NCI-H2081 treated with DMSO at 0.1 percent for 48 hours (cell line): ENCODE measurements at places on chromosomes 12 and 14.

- DNase-seq = no peak
Observed at GRCh38 chr12:105443802-105444652, 113.5 kb downstream of the C12orf75 start.

- DNase-seq = no peak
Observed at GRCh38 chr14:95341564-95341963, 21.9 kb upstream of the CLMN start.

DNA sequence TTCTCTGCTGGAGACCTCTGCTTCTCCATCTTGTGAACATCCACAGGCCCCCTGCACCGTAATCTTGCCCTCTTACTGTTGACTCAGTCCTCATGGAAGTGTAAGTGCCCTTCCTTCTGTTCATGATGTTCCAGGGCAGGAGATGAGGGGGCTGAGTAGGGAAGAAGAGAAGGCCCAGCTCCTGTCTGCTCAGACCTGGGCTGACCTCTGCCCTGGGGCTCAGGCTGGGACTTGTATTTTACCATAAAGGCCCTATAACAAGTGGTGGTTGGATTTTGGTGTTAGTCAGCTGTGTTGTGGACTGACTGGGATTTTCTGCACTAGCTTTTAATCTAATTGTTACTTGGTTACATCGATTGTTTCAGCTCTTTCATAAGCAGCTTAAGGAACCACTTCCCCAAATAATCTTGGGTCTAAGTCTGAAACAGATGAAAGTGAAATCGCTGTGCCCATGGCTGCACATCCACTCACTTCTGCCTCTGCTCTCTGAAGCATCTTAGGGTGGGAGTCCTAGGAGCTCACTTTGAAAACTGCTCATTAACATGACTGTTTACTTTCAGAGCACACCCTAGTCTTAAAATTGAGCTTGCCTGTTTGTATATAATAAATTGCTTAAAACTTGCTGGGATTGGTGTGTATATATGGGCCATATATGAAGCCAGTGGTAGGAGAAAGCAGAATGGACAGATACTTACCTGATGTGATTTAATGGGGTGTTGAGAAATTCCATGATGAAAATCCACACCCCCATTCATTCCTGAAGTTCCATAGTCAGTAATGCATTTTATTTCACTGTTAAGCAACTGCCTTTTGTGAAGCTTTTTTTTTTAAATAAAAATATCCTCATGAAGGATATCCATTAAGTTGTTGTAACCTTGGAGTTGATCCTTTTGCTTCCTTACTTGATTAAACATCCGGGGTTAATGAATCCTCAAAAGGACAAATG is 17.7 kb downstream of the C12orf71 start:
- DNase-seq = no peak

DNA sequence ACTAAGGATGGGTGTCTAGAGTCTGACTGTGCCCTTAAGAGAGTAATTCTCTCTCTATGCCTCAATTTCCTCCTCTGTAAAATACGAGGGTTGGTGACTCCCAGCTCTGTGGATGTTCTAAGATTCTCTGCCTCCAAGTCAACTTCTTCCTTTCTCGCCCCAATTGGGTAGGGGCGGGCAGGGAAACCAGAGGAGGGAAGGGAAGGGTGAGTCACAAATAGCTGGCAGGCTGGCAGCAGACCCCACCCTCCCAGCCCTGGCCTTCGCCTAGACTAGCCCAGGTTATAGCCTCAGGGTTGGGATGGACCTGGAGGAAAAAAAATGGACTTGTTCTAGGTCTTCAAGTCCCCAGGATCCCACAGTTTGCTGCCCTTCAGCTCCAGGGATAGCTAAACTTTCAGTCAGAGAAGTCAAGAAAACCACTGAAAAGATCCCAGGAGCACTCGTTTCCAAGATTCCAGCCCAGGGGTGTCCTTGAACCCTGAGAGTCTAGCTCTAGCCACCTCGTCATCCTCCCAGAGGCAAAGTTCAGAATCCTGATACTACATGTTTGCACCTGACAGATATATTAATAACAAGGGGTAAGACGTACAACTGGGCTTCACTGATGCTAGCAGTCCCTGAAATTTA is 2.3 kb downstream of the DGKA start:
- DNase-seq = no peak

GRCh38 chr12:4312251-4312650 is 8.8 kb upstream of the TIGAR start:
- no peak for DNase-seq

- DNase-seq = no peak
Observed at GRCh38 chr12:58873496-58873895, 46.8 kb downstream of the LRIG3 start.

GRCh38 chr12:77940011-77940423 is 109.3 kb downstream of the NAV3 start:
- no peak for DNase-seq

DNA sequence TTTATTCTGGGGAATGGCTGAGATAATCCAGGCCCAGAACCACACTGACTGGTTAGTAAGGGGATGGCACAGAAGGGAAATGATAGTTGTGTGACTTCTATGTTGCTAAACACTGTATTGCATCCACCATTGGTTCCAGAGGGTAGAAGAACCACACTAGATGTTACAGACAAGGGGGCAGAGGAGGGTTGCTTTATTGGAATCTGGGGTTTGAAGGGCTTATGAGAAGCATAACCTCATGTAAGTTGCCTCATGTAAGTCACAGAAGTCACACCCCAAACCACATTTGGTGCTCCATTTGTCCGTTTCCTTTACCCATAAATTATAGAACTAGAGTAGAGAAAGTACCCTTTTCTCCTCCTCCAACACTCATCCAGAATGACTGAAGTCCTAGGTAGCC is 5.5 kb upstream of the PSMA6 start:
- DNase-seq = no peak

DNA sequence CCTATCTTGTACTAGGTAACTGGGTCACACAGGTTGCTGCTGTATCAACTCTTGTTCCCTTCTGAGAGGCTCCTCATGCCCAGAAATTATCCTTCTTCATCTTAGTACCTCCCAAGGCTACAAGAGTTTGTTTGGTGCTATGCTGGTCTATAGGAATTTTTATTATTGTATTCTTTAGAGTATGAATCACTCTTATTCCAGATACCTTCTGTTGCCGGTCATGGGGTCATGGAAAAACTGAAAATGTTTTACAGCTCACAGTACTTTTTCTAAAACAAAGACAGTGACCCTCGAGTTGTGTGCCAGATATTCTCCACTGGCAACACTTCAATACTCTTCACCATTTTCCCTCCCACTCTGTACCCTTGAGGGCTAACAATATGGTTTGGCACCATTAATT is 1598.0 kb upstream of the TMEM132C start:
- DNase-seq = no peak

DNA sequence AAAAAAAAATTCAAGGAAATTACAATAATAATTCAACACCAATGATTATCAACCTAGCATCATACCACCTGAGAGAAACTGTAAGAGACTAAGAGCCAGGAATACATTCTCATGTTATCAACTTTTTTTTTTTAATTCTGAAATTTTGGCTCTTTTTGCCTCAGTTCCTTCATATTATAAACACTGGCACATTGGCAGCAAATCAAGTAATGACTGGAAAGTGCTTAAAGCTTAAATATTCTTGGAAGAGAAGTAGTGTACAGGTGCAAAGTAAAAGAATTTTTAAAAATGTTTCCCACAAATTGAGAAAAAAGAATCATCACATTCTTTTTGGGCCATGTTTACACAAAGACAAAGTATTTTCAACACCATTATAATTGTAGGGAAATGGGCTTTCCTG is 296.9 kb upstream of the SOX5 start:
- no peak for DNase-seq

GRCh38 chr12:119444462-119445044 is 110.0 kb downstream of the CCDC60 start:
- DNase-seq = peak; percentile 1

DNA sequence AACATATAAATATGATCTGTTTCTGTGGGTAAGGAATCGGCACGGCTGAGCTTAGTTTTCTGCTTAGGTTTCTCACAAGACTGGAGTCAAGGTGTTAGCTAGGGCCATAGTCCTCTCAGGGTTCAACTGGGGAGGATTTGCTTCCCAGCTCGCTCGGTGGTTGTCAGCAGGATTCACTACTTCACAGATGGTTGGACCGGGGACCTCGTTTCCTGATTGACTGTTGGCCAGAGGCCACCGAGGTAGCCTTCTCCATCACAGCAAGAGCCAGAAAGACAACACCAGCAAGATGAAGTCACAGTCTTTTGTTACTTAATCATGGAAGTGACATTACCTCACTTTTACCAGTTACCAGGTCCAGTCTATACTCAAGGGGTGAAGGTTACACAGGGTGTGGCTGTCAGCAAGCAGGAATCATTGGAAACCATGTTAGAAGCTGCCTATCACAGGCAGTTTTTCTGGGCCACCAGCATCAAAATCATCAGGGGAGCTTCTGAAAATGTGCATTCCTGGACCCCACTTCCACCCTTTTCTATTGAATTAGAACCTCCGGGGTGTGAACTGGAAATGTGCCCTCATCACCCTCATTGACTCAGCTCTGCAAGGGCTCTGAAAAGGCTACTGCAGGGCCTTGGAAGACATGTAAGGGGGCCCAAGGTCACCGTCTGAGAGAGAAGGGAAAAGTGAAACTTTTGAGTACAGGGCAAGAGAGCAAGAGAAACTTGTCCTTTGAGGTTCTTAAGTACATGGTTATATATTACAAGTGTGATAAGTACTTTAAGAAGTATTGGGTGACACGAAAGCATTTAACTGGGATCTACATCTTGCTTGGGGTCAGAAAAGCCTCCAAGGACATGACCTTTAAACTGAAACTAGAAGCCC is 10.9 kb downstream of the COPS7A start:
- DNase-seq = no peak

DNA sequence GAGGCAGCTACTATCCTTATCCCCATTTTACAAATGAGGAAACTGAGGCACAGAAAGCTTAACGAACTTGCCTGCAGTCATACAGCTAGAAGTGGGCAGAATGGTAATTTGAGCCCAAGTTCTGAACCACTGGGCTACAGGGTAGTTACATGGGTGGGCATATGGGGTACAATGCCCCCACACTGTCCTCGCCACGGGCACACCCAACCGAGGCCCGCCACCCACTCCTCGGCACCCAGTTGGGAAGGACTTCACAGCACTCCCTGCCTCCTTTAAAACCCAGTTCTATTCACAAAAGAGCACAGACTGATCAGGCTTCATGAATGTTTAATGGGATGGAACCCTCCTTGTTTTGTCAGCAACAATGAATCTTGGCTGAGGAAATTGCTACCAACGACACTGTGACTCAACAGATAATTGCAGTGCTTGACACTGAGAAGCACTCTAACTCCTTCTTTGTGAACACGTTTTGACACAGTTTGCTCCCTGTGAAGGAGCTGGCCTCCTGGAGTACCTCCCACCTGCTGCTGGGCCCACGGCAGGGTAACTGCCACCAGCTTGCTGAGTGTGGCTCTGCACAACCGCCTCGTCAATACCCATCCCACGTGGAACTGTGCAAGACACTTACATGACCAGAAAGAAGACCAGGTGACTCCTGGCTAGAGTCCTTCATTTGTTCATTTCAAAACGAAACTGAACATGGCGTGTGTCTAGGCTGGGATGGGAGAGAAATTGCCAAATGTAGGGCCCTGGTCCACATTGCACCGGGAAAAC is 63.5 kb downstream of the CLMN start:
- no peak for DNase-seq

DNA sequence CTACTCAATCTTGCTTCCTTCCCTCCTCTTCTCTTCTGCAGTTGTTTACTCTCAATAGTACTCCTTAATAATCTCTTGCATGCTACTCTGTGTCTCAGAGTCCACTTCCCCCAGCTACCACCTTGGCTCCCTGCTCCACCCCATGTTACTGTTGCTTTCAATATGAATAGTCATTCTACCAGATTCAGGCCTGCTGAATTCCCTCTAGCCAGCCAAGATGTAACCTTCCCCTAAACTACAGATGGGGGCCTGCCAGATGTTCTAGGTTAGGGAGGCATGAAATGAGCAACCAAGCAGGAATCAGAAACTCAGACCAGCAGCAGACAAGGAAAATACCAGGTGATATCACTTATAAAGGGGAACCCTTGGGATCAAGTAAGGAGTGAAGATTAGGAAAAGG is 392.1 kb upstream of the DDHD1 start:
- no peak for DNase-seq

GRCh38 chr14:85024931-85025330 is 505.0 kb upstream of the FLRT2 start:
- no peak for DNase-seq

DNA sequence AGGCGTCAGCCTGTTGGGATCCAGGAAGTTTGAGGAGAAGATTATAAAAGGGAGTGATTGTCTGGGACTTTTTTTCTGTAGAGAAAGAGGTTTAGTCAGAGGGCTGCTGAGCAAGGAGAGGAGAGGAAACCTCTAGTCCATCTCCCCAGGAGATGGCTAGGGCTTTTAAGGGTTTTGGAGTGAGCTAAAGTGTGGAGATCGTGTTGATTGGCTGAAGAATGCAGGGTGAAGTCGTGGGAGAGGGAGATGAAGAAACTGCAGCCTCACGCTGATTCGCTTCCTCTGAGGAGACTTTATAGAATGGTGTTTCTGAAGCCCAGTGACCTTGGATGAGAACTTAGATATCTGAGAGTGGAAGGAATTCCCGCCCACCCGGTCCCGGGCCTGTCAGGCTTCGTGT is 193.7 kb upstream of the PWP1 start:
- no peak for DNase-seq

GRCh38 chr14:69712599-69713088 is 54.3 kb upstream of the SRSF5 start:
- no peak for DNase-seq

DNA sequence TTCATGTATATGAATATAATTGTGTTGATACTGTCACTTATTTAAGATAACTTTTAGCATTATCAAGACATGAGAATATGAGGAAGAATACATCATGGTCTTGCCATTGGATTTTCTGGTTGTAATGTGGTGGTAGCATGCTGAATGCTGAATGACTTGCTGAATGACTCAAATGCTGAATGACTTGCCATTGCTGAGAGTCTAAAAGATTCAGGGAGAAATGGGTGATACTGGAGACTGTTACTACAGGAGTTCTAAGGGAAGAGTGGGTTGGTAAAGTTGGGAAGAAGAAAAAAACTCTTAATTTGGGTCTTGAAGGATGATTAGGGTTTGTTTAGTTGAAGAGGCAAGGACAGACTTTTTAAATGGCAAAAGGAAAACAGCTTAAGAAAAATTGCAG is 72.1 kb upstream of the MANSC4 start:
- DNase-seq = no peak

DNA sequence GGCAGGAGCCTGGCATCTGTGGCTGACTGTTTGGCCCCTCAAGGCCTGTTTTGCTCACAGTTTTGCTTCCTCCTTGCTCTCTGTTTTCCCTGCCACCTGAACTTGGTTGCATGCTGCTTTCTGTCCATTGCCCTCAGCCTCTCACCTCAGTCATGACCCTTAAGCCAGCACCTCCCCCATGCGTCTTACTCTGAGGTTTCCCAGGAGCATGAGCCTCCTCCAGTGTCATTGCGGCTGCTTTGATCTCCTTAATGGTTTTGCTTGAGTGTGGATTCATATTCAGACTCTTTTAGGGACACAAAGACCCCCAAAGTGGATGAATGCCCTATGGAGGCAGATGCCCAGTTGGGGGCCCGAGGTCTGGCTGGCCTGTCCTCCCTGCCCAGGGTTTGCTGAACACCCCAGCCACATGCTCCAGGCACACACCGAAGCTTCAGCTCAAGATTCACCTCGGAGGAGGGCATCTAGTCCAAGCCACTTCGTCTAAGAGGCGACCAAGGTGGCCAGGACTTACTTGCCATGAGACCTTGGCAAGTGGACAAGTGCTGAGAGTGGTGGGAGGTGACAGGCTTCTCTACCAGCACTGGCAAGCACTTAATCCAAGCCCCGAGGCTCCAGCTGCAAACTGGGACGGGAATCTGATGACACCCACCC is 95.4 kb upstream of the DIO3 start:
- no peak for DNase-seq
